ENCODE measurements at places on chromosomes 11 and 22. TPM values are rescaled to one million over a fixed set of nuclear protein-coding genes. Genes with fewer than 3 reads are reported as not detected.

Gene RHOD
- 11.2 TPM for polyA plus RNA-seq

- no peak overlapping the region for H3K27ac ChIP-seq
- H3K4me3 ChIP-seq: no peak overlapping the region
- no peaks in the 10 kb centered on the region for H3K27me3 ChIP-seq
- no peaks in the 10 kb centered on the region for H3K4me1 ChIP-seq
Measured at GRCh38 chr11:77214557-77214956, 86.5 kb downstream of the MYO7A start.

Gene PLEKHA7
- 45.3 TPM for polyA plus RNA-seq

DNA sequence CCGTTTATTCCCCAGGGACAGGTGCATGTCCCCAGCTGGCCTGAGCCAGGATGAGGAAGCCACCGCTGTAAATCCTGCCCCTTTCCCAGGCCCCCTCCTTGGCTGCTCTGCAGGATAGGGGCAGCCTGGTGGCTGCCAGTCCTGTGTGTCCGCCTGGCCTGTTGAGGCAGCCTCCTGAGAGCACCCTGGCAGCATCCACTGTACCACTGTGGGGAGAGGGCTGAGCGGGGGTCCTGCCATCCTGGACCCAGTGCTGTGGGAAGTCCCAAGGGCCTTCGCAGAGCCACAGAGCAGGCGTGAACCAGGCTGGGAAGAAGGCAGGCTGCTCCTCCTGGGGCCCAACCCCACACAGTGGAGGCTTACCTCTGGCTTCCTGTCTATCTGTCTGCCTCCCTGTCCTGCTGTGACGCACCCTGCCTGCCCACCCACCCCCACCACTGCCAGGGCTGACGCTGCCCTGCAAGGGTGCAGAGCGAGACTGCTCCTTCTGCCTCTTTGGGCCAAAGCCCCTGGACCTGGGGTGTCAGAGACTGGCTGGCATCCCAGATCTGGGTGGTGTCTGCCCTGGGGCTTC, 8.4 kb downstream of the KCTD17 start:
- no peak overlapping the region for H3K4me3 ChIP-seq
- no peaks in the 10 kb centered on the region for H3K4me1 ChIP-seq
- H3K27me3 ChIP-seq: no peaks in the 10 kb centered on the region
- DNase-seq: no peak

DNA sequence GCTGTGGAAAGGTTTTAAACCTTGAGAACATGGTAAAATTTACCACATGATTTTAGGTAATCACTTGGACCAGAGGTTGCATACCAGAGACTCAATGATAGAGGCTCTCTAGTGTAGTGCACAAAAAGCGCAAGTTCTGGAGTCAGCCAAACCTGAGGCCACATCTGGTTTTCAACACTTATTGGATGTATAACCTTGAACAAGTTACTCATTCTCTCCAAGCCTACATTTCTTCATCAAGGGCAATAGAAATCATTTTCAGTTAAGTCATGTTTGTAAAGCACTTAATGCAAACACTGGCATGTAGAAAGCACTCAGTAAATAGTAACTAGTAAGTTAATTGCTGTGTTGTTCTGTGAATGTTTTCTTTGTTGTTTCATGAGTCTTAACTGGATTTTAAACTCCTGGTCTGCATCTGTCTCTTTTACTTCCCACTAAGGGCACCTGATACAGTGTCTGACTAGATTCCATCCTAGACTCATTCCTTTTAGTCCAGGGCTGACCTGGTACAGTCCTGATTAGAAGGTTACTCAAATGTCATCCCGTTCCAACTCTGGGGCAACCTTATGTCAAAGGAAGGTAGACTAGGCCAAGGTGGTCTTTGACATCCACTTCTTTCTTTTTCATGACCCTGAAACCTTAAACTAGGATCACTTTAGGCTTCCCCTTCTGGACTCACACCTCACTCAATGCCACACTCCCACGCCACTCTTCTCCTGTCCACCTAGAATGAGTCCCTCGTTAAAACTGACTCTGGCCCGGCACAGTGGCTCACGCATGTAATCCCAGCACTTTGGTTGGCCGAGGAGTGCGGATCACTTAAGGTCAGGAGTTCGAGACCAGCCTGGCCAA, 34.5 kb upstream of the EED start:
- no peaks in the 10 kb centered on the region for H3K36me3 ChIP-seq
- no peak overlapping the region for H3K27ac ChIP-seq
- no peaks in the 10 kb centered on the region for H3K4me1 ChIP-seq
- DNase-seq: no peak
- no peaks in the 10 kb centered on the region for H3K27me3 ChIP-seq

DNA sequence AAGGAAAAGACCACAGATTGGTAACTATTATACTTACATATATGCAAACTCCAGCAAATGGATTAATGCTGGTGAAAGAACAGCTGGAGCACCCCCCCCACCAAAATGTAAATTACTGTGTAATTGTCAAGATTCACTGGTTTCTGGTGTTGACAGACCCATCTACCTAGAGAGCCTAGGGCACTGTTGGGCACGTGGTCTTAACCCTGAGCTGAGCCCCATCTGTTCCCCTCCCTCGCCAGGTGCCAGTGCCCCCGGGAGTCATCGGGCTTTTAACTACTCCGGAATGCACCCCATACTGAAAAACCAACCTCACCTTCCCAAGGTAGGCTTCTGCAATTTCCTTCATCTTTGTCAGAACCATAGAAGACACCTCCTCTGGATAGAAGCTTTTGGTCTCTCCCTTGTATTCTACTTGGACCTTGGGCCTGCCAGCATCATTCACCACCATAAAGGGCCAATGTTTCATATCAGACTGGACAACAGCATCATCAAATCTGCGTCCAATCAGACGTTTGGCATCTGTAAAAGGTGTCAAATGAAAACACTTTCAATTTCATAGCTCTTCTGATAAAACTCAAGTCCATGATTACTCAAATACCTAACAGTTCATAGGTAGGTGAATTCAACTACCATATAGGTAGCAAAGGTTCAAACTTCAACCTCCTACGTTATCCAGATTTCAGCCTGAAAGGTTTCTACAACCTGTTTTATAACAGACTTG, 1.5 kb downstream of the HSPA8 start:
- peak overlapping the region; percentile 92 for H3K4me3 ChIP-seq
- H3K36me3 ChIP-seq: peaks cover 33% of the 10 kb centered on the region
- no peaks in the 10 kb centered on the region for H3K4me1 ChIP-seq

DNA sequence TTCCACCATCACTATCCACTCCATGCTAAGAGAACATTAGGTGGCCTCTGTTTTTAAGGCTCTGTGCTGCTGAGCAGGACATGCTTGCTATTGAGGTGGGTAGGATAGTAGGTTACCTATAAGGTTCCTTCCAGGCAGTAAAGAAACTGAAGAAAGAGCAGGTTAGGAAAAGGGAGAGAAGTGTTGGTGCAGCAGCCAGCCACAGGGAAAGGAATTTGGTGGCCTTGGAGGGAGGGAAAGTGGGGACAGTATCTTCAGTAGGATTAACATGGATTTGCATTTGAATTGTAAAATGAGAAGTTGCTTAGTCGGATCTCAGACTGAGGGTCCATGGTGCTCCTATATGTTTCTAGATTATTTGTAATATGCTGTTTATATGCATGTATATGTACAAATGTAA, 49.2 kb upstream of the OLFML1 start:
- H3K27ac ChIP-seq: no peak overlapping the region
- DNase-seq: no peak
- H3K27me3 ChIP-seq: no peaks in the 10 kb centered on the region
- H3K4me1 ChIP-seq: no peaks in the 10 kb centered on the region

Gene DDX25
- 0.60 TPM for polyA plus RNA-seq

Gene KRTAP5-2
- not detected for polyA plus RNA-seq

DNA sequence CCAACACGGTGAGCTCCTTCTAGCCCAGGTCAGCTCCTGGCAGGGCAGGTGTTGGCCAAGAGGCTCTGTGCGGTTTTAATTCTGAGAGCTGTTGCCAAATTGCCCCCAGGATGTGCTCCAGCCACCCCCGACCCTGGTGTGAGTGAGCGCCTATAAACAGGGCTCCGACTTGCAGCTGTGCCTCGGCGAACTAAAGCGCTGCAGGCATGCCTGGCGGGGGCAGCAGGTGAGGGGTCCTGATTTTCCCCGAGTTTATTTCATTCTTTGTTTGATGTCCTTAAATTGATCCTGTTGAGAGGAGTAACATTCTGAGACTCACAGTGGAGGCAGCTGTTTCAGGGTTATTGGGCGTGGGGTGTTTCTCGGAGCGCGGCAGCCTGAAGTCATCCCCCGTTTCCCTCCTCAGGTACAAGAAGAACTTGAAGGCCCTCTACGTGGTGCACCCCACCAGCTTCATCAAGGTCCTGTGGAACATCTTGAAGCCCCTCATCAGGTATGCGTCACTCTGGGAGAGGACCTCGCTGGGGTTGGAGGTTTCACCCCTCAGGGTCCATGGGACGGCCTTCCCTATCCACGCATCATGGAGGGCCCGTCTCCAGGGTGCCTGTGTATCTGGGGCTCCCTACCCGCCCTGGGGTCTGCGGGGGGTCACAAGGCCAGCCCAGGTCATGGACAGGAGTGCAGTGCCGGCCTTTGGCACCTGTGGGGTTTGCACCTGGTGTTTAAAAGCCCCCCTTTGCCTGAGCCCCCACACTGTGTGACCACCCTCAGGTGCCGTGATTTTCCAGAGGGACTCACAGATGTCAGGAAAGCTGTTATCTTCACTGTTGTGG, 62.1 kb downstream of the ARHGAP8 start:
- H3K27ac ChIP-seq: no peak overlapping the region
- H3K4me3 ChIP-seq: no peak overlapping the region
- H3K4me1 ChIP-seq: no peaks in the 10 kb centered on the region

All from sigmoid colon (tissue), 7 donors.